ENCODE measurements at places on chromosomes 16 and 17.

GRCh38 chr17:71666047-71666446 lies 454.8 kb upstream of the SOX9 start:
- DNase-seq, result no peak

GRCh38 chr16:77273-77806 lies 685 bp upstream of the MPG start:
- DNase-seq, result no peak

DNA sequence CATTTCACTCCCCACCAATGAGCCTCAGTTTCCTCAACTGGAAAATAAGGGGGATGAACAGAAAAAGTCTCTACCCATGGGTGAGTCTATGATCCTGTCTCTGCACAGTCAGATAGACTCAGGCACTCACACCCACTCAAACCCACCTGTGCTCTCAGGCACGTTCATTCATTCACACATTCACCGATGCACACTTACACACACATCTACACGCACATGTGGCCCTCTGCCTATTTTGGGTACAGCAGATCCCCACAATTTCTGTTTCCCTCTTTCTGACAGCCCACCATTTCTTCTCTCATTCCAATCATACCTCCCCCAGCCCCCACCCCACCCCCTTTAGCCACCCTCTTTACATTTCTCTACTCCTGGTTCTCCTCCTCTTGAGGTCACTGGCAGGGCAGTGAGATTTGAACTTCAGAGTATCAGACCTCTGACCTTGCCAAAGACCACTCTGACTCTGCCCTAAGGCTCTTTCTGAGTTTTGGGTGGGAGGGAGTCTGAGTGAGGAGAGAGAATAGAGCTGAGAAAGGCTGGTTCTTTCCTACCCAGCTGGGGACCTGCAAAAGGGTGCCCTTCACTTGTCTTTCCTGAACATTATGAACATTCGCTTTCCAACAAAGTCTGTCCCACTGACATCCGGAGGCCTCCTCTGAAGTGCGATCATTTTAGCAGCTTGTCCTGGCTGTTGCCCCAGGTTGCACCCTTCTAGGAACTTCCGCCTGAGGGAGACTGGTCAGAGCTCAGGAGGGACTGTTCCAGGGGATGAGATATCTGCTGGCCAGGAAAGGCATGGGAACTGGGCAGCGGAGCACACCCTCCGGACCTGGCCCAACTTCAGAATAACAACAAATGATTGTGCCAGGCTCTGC lies 10.1 kb upstream of the COL1A1 start:
- DNase-seq, result no peak

GRCh38 chr17:36835036-36835435 lies 102.2 kb upstream of the LHX1 start:
- DNase-seq, result no peak

- DNase-seq, result no peak
Observed at GRCh38 chr17:7114875-7115614, 423 bp upstream of the ASGR2 start.

DNA sequence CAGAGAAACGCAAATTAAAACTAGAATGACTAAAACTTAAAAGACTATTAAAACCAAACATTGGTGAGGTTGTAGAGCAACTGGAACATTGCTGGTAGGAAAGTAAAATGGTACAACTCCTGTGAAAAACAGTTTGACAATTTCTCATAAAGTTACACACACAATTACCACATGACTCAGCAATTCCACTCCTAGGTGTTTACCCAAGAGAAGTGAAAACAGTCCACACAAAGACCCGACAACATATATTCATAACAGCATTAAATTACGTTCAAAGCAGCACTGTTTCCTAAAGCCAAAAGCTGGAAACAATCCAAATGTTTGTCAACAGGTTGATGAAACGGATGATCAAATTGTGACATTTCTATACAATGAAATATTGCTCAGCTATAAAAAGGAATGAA lies 26.5 kb upstream of the ALOX12 start:
- no peak for DNase-seq

DNA sequence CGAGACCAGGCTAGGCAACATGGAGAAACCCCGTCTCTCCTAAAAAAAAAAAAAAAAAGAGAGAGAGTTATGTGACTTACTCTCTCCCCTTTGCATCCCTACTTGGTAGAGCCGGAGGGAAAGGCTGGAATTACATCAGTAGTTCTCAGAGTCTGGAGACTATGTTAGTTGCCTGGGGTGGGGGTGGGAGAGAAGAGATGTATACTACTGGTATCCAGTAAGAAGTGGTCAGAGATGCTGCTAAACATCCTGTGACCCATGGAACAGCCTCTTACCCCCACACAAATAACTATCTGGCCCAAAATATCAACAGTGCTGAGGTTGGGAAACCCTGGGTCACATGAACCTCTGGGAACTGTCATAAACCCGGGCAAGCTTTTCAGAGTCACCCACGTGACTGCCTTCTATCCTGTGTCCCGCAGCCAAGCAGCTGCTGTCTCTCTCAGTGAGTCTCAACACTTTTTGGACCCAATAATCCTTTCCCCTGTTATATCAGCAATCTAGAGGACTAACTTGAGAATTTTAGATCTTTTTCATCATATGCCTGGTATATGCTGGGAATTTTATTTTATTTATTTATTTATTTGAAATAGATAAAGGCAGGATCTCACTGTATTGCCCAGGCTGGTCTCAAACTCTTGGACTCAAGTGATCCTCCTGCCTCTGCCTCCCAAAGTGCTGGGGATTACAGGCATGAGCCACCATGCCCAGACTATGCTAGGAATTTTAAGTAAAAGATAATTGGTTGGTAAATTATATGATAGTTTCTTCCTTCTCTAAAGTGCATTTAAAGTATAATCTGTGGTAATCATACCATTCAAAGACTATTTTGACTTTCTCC lies 8.7 kb downstream of the EIF1 start:
- no peak for DNase-seq

DNA sequence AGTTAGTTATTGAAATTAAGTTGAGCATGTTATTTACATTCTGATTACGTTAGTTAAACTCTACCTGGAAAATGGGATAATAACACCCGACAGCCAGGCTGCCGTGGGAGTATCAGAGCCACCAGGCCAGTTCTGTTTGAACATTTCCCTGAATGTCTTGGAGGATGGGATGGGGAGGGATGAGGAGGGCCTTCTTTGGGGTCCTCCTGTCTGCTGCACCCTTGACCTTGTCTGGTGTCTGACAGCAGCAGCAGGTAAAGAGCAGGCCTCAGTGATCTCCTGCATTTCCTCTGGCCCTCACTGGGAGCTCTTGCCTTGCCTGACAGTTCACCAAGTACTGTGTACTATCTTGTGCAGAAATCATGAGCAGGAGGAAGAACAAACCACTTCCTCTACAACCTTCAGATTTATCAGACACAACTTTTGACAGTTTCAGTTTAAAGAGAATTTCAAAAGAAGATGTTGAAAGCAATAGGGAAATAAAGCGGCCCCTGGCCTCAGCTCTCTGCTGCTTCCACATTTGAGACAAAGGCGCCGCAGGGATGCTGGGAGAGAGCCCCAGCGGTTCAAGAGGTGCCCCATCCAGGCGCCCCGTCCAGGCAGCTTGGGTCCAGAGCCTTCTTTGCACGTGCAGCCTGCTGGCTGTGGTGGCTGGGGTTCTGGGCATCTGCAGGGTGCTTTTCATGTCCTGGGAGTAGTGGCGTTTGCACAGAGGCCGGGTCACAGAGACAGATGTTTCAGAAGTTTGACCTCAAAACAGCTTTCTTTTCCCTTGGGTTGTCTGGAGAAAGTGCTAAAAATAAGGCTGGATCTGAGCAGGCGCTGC lies 25.3 kb downstream of the CMIP start:
- no peak for DNase-seq

GRCh38 chr16:4693956-4694641 lies 737 bp downstream of the NUDT16L1 start:
- no peak for DNase-seq

DNA sequence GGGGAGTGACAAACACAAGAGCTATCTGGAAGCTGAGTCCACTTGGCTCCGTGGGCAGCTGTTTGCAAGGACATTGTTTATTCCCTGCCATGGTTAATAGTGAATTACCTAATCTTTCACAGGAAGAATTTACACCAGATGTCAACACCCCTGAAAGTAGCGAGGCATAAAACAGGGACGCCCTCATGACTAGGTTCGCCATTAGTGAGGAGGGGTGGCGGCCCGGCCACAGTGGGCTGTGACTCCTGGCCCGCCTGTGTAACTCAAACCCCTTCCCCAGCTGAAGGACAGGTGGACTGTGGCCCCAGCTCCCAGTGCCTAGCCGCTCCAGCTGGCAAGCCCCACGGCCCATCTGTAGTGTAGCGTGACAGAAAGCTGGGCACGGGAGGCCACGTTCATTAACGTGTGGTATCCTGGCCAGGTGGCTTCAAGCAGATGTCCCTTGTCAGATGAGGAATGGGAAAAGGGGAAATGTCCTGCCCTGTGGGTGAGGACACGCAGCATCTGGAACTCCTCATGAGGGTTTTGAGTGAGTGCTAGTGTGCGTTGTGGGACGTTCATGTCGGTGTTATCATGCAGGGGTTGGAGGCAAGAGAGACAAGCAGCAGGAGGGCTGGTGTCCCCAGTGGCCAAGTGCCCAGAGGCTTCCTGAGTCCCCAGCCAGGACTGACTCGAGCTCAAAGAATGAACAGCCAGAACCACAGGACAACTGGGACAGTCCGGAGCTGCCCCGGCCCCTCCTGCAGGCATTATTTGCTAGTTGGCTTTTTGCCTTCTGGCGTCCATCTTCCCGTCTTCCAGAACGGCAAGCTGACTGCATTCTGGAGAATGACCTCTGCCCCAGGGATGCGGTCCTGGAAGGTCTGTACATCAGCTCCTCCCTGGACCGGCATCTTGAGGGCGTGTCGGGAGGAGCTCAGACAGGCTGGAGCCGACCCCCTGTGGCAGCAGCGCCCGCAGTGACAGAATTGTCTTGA lies 19.2 kb downstream of the KDM8 start:
- no peak for DNase-seq

- no peak for DNase-seq
Observed at GRCh38 chr16:79856581-79856980, 256.0 kb upstream of the MAF start.

- no peak for DNase-seq
Observed at GRCh38 chr16:28096983-28097899, 33.7 kb upstream of the GSG1L start.

- DNase-seq, result no peak
Observed at GRCh38 chr17:34644941-34645550, 65.7 kb downstream of the TMEM132E start.

DNA sequence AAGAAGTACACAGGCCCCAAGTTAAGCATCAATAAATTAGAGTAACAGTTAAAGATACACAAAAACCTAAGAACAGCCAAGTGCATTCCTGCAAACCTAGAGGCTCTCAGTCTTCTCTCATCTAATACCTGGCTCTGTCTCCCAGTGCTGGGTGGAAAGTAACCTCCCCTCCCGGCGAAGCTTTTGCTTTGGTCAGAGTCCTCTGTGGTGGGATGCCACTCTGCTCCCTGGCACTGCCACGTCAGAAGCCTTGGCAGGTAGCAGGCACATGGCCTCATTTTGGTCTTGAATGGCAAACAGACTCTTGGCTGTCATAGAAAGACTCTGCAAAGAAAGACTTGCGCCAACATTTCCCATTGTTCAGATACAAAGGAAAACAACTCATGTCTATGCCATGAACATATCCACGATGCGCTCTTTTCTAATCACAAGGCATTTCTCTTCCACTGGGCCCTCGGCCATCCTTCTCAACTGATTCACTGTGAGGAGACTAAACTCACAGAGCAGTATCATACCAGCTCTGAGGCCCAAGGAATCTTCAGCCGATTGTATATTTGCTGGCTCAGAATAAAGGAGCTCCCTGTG lies 21.2 kb downstream of the MTHFSD start:
- DNase-seq, result no peak

- DNase-seq, result no peak
Observed at GRCh38 chr16:73151225-73151624, 103.3 kb upstream of the ZFHX3 start.

GRCh38 chr17:4944163-4944553 lies 4.1 kb downstream of the RNF167 start:
- DNase-seq, result no peak

GRCh38 chr17:54544249-54544648 lies 356.4 kb upstream of the TOM1L1 start:
- no peak for DNase-seq

DNA sequence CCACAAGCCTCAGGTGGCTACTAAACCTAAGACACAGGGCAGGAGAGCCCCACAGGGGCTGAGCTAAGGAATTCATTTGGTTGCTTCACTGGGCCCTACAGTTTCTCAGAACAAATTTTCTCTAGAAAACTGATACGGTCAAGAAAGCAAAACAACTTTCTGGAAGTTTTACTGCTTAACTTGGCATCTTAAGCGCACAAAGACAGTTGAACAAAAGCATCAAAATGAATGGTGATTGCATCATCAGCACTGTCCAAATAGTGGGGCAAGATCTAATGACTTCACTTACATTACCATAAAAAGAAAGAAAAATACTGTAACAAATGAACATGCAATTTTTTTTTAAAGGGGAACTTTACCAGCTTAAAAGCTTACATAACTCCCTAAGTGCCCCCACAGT lies 47.6 kb downstream of the XPO6 start:
- no peak for DNase-seq

GRCh38 chr16:58513874-58514273 lies 1.4 kb upstream of the SETD6 start:
- DNase-seq, result no peak

GRCh38 chr17:43645765-43646481 lies 15.8 kb downstream of the MEOX1 start:
- no peak for DNase-seq

DNA sequence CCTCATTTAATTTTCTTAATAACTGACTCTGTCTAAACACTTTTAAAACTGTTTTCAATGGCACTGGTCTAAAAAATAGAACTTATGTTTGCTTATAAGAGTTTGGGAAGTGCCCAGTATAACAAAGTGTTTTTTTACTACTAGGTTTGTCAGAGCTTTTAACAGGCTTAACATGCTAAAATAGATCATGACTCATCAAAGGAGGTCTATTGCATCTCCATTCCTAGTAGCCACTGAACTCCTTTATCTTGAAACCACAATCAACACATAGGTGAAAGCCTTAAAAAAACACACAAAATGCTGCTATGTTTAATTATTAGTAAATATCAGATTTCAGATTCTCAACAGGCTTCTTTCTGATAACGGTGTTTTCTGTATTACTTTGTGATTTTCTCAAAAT lies 196.4 kb upstream of the KIF2B start:
- no peak for DNase-seq

DNA sequence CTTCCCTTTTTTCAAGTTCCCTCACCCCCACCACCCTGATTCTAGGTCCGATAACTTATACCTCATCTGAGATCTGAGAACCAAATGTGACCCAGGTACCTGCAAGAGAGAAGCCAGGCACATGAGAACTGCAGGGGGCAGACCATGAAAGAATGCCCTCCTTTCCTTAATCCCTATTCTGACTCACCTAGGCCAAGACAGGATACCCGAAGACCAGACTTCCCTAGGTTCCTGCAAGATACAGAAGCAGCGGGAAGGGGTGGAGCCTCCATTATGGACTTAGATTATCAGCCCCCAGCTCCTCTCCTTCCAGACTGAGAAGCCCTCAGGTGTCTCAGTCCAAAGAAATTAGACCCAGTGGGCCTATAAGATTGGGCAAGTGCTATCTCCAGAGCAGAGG lies 2.1 kb downstream of the KCNAB3 start:
- no peak for DNase-seq
